Stimulated activated CD4-positive, alpha-beta T cell treated with anti-CD3 and anti-CD28 coated beads, Interleukin-4, amount 100 ng/mL, for 1 hour (primary cell): ENCODE measurements at places on chromosomes 7 and 10.

GRCh38 chr7:69654849-69655707, 56.8 kb downstream of the AUTS2 start:
- no peak for DNase-seq

- DNase-seq = no peak
Observed at GRCh38 chr10:82653244-82654155, 778.5 kb downstream of the NRG3 start.

- no peak for DNase-seq
Observed at GRCh38 chr7:5661942-5662341, 119.5 kb downstream of the RNF216 start.

DNA sequence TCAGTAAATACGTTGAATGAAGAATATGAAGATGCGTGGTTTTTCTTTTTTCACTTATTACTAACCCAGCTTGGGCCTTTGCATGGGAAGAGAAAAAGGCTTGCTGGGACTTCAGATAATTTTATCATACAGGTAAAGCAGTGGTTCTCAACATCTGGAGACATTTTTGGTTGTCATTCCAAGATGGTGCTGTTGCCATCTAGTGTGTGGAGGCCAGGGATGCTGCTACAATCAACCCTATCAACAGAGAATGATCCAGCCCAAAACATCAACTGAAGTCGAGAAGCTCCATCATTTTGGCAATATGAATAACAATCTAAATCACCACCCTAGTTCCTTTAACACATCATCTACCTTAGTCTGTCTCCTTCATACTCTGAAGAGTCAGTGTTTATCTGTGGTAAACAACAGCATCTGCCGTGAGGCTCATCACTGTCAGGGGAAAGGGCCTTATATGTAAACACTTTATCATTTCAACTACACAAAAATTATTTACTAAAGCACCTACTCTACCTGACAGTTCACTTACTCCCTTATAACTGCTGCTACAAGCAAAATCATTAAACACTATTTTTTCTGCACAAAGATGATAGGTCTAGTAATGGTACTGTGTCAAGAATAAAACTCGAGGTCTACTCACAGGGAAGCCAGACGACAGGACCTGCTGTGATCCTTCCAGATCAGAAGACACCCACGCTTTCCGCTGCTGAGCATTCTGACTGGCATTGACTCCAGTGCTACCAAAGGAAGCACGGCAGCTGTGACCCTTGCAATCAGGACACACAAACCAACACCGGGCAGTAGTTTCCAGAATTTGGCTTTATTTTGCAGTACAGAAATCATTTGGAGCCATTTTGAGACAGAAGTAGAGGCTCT, 48.6 kb downstream of the GDI2 start:
- no peak for DNase-seq

GRCh38 chr10:115092258-115092554, 959 bp upstream of the ATRNL1 start:
- no peak for DNase-seq

- DNase-seq = no peak
Observed at GRCh38 chr10:89055159-89055558, 64.6 kb downstream of the FAS start.

- no peak for DNase-seq
Observed at GRCh38 chr10:24331457-24331856, 122.5 kb downstream of the KIAA1217 start.

DNA sequence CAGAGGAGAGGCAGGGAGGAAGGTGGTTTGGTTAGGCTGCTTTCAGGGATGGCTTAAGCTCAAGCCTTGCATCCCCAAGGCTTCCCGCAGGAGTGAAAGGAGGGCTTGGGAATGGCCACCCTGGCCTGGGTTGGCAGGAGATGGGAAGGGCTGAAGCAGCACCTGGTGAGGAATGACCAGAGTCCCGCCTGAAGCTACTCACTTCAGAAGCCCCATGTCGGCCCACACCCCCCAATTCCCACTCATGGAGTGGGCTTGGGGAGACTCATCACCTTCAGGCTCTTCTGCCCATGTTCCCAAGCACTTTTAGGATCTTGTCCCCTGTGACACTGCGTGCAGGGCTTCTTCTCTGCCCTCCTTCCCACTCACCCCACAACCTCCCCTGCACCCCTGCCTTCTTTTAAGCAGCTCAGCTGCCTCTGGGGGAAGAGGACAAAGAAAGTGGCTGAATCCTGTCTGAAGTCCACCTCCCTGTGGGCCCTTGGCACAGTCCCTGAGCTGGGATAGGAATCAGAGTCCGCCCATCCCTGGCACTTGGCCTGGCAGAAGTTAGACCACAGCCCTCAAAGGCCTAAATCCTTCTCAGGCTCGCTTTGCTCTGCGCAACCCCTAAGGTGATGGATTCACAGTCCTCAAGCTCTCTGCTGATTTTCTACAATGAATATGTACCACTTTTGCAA, 16.5 kb downstream of the RGR start:
- DNase-seq = no peak

GRCh38 chr7:14899030-14899429, 3.5 kb downstream of the DGKB start:
- no peak for DNase-seq

GRCh38 chr10:22630234-22631174, 83.9 kb downstream of the PIP4K2A start:
- DNase-seq = no peak

- no peak for DNase-seq
Observed at GRCh38 chr7:126668367-126668752, 584.4 kb downstream of the GRM8 start.

DNA sequence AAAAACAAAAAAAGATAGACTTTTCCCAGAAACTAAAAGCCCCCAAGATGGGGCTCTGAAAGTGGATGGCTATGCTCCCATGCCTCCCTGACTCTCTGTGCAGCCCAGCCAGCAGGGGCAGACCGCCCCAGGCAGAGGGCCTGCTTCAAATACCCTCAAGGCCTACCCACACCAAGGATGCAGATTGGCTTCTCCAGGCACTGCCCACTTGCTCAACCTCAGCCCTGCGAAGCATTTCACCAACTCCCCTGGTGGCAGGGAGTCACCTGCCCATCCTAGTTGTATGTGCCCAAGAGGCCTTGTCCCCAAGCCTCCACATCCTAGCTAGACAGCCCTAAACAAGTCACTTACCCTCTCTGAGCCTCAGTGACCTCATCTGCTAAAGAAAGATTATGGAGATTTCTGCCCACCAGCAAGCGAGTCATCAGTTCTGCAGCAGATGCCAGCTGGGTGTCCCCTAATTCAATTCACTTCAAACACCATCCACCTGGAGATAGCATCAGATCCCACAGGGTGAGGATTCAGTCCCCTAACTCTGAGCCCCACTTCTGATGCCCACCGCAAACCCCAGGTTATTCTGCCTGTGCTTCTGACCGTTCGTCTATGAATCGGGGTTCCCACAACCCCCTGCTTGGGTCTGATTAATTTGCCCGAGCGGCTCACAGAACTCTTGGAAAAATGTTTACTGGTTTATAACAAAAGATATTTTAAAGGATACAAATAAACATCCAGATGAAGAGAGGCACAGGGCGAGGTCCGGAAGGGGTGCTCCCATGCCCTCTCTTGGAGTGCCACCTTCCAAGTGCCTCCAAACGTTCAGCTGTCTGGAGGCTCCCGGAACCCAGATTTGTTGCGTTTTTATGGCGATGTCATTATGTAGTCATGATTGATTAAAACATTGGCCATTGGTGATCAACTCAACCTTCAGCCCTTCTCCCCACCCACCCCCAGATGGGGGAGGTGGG, 18.6 kb upstream of the ZMIZ1 start:
- no peak for DNase-seq

- DNase-seq = no peak
Observed at GRCh38 chr10:21627331-21627730, 93.3 kb downstream of the MLLT10 start.

GRCh38 chr7:108415084-108415483, 41.2 kb downstream of the NRCAM start:
- DNase-seq = no peak

- peak; percentile 5 for DNase-seq
Observed at GRCh38 chr7:20330928-20331909, 519 bp downstream of the ITGB8 start.

DNA sequence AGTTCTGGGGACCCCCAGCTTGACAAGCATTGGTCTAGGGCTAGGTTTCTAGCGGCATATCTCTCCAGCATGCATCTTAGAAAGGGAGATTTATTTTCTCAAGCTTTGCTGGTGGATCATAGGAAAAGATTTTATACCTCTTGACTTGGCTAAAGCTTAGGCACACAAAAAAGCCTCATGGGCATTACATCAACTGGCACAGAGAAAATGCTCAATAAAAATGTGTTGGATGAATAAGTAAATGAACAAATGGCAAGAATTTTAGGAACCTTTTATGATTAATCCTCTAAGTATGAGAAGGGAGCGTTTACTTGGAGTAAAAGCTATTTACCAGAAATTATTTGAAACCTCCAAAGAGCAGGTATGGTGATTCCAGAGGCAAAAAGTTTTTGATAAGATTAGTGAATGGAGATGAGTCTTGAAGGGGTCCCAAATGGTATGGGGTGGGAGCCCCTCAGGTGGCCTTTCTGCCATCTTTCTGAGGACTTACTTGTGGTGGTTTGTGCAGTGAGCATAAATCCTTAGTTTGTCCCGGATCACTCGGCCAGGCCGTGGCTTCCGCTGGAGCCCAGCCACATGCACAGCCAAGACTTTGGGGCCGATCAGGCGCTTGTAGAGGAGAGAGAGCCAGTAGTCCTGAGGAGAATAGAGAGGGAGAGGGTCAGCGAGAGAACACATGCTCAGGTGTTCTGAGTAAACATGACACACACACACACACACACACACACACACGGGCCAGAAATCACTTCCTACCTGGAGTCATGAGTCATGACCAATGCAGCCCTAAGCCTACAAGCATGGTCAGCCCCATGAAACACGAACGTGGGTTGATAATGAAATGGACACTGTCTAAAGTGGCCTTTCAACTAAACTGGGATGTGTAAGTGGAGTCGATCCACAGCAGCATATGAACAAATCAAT, 43.1 kb upstream of the HPS1 start:
- DNase-seq = no peak

DNA sequence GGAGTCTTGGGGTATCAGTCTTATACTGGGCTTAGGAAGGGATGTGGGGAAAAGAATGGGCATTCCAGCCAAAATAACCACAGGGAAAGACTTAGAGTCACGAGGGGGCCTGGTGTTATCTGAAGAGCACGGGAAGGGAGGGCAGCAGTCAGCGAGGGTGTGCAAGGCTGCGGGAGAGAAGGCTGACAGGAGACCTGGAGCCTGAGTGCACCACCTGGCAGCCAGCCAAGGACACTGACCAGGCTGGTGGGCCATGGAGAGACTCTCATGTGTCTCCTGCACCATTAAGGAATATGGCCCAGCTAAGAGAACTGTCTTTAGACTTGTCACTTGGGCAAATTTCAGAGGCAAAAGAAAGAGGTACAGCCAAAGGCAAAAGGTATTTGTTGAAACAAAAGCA, 69.6 kb downstream of the PKD1L1 start:
- DNase-seq = no peak

DNA sequence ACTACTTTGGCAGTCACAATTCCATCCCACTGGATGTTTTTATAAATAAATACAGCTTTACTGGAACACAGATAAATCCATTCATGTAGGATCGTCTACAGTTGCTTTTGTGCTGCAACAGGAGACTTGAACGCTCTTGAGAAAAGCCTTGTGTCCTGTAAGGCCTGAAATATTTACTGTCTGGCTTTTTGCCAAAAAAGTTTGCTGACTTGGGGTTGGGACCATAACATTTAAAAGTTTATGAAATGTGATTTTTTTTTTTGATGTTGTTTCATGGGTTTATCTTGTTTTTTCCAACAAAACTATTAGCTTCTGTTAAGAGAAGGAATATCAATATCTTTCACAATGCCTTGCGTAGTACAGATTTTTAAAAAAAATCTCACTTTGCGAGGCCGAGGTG, 71.1 kb upstream of the MINDY3 start:
- no peak for DNase-seq

- no peak for DNase-seq
Observed at GRCh38 chr10:62699148-62699547, 105.4 kb upstream of the ADO start.

GRCh38 chr7:94647295-94647694, 8.6 kb downstream of the SGCE start:
- no peak for DNase-seq

DNA sequence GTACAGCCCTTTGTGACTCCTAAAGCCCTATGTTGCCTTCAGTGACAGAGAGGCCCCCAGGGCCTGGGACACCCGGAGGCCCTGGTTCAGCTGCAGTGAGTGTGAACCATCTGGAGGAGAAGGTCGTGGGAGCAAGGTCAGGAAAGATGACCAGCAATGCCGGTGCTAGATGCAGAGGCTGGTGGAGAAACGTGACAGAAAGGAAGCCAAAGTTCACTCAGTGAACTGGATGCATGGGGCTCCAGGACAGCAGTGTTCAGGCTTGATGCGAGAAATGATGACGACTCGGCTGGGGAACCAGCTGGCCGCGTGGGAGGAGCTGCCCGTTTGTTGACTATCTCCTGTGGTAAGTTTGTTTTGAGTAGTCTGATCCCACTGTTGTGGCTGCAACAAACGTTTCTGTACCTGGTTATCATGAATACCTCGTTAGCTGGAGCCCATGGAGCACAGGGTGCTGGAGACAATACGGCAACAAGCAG, 54.1 kb upstream of the MKRN1 start:
- DNase-seq = no peak

DNA sequence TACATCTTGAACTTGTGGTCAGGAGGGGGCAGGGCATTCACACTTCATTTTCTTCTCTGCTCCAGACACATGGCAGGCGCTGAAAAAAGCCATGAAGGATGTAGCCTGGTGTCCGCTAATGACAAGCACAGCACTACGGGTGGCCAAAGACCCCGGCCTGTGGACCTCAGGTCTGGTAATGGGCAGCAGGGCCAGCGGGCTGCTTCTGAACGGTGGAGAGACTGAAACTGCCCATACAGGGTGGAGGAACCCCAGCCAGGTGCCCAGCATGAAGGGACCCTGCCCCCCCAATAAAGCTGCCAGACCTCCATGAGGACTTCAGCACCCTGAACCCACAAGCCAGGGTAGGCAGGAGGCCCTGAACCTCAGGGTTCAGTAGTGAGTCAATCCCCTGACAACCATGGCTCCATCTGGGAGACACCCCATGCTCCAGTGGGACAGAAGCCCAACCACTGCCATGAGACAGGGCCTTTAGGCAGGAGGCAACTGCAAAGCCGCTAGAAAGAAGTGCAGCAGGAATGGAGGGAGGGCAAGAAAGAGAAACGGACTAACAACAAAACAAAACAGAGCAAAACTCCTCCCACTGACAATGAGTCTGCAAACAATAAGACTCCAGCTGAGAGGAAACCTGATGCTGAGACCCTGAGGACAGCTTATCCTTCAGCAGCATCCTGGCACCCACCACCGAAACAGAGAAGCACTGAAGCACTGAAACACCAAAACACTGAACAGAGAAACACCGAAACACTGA, 140.2 kb upstream of the PPP2R2D start:
- no peak for DNase-seq

GRCh38 chr7:34162027-34162565, 256.8 kb downstream of the BMPER start:
- DNase-seq = no peak

DNA sequence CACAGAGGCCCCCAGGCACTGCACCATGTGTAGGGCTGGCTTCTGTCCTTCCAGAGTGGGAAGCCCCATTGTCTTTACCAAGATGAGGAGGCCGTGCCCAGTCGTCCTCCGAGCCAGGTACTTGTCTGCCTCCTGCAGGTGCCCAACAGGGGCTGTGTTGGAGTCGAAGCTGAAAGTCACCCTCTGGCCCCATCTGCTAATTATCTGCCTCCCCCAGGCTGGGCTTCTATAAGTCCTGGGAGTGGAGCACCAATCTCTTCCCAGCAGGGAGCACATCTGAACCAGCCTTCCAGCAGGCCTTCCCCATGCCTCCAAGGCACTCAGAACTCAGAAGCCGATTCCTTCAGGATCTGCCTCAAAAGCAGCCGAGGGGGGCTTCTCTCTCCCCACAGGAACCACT, 11.6 kb upstream of the CHST15 start:
- no peak for DNase-seq

GRCh38 chr7:15854841-15855524, 168.5 kb upstream of the MEOX2 start:
- DNase-seq = no peak
